Transverse colon (tissue), 4 donors: ENCODE measurements at places on chromosomes 6 and 20. TPM values are rescaled to one million over a fixed set of nuclear protein-coding genes. Genes with fewer than 3 reads are reported as not detected.

Gene MKKS
- total RNA-seq = 0.80 TPM

Gene FERMT1
- total RNA-seq = 30.2 TPM

Gene SERINC1
- total RNA-seq = 32.6 TPM

Gene HLA-DOB
- not detected for total RNA-seq

Gene CLVS2
- total RNA-seq = not detected

Gene SLC35F1
- total RNA-seq = 0.82 TPM
